ENCODE measurements at places on chromosomes 3 and 15. TPM values are rescaled to one million over a fixed set of nuclear protein-coding genes. Genes with fewer than 3 reads are reported as not detected.

- no peak overlapping the region for H3K27ac ChIP-seq
- no peaks in the 10 kb centered on the region for H3K4me1 ChIP-seq
- H3K36me3 ChIP-seq, result no peaks in the 10 kb centered on the region
These were observed 29.5 kb downstream of the HES1 start for GRCh38 chr3:194165271-194166018.

DNA sequence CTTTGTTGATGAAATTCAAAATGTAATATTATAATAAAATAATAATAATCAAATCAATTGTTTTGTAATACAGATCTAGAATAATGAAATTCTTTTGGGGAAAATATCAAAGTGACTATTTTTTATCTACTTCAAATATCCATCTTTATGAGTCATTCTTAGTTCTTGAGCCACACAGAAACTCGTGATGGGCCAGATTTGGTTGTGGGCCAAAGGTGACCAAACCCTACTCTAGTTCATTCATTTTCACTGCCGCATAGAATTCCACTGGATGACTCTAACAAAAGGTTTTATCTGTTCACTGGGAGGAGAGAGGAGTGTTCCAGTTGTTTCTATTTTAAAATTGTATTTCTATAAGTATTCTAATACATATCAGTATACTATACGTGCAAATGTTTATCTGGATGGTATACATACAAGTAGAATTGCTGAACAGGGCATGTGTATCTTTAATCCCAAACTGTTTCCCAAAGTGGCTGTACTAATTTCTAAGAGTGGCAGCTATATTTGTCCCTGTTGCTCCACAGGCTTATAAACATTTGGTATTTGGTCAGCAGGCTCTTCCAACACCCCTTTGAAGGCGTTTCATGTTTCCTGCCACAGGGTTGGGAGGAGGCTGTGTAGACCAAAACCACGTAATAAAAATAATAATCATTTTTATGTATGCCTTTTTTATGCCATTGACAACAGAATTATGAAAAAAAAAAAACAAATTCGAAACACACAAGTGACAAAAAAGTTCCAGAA is 7.3 kb upstream of the RTP3 start:
- no peaks in the 10 kb centered on the region for H3K27me3 ChIP-seq
- H3K27ac ChIP-seq, result no peak overlapping the region
- H3K4me3 ChIP-seq, result no peak overlapping the region

Gene GPR149
- total RNA-seq, result not detected

Gene DPPA2
- not detected for total RNA-seq

DNA sequence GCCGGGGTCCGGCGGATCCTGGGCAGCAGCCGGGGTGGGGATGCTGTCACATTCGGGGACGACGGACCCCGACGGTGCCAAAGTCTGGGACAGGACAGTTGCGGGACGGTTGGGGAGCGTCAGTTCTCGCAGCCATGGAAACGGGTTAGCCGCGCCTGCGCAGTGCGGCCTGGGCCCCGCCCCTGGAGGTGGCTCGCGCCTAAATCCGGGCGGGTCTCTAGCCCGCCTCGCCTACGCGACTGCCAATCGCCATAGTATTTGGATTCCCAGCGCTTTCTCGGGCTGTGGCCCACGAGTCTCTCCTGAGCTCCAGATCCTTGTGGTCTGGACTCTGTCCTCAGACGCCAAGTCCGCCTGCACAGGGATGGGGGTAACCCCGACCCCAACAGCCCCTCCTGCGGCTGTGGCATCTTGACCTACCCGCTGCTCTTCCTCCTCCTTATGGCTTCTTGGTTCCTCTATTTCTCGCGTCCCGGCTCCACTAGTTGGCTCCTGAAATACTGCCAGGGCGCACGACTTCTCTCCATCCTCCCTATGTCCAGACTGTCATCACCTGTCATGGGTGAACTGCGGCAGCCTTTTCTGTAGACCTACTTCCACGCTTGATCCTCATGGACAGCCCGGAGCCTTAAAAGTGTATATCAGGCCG is at the start of gene ZMYND10:
TSS of gene ZMYND10 (minus strand) at position 147 of the 649 bp plus-strand sequence. CDS start 153 bp downstream, outside the sequence.
- H3K4me3 ChIP-seq, result peak within 1 kb of the TSS; percentile 36
- H3K4me1 ChIP-seq, result peaks cover 79% of the 10 kb centered on the region
- no peak within 1 kb of the TSS for H3K27ac ChIP-seq
- H3K36me3 ChIP-seq, result no peaks in the 10 kb centered on the region
- H3K27me3 ChIP-seq, result no peaks in the 10 kb centered on the region
